ENCODE measurements at places on chromosomes 7 and 10. TPM values are rescaled to one million over a fixed set of nuclear protein-coding genes. Genes with fewer than 3 reads are reported as not detected.

Gene KLLN
- total RNA-seq = 0.86 TPM

Gene RAPGEF5
- 0.86 TPM for total RNA-seq

DNA sequence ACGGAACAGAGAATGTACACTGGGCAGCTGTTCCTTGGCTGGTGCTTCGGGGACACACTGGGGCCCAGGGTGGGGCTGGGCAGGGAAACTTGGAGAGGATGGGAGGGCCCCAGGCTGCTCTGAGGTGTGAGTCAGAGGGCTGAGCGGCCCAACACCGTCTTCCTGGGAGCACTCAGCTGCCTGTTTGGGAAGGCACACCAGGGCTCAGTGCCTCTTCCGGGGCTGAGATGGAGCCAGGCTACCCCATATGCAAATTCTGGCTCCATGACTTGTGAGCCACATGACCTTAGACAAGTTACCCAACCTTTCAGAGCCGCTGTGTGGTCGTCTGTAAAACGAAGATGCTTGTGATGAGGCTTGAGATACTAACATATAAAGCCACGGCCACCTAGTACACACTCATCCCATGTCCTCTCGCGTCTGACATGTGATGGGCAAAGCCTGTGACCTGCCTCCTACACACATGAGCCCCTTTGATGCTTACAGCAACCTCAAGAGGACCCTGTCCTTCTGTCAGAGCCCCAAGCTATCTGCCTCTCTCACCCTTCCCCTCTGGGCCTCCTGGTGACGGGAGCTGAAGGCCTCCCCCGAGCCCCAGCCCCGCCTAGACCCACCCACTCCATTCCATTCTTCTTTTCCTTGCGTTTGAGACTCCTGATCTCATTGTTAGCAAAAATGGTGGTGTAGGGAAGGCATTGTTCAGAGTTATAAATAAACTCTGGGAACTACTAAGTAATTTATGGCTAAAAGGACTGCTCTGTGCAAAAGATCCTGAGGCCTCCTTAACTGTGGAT, 26.1 kb downstream of the KLRG2 start:
- peak; percentile 25 for DNase-seq

- DNase-seq = no peak
These were observed 1038.3 kb downstream of the LRMDA start for GRCh38 chr10:76469675-76470074.

DNA sequence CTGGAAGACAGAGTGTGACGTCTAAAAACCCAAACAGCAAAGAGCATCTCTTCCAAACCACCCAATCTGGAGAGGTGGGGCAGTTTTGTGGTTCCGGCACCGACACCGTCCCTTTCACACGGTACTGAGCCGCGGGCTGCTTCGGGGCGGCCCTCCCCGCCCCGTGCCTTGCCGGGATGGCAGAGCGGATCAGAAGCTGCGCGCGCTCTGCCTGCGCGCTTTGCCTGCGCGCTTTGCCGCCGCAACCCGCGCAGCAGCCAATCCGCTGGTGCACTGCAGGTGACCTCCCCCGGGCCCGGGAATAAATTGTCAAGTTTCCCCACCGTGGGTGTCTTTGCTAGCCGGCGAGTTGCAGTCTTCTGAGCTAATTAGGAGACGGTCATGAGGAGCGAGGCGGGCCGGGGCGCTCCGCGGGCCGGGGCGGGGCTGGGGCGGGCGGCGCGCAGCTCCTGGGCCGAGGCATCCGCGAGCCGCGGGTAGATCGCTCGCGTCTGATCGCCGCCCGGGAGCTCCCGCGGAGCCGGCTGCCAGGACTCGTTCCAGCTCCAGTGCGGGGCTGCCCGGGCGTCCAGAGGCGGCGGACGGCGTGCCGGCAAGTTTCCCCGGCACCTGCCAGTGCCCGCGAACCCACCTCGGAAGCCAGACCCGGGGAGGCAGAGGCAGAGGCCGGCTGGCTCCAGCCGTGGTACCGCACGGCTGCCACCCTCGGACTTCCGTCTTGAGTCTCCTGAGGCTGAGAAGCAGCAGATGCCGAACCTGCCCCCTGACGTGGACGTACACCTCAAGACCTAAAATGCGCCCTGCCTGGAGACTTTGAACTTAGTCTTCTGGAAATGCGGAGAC, 536.0 kb upstream of the GALNT17 start:
- DNase-seq = no peak

- no peak for DNase-seq
These were observed 41.1 kb upstream of the PPP1R3A start for GRCh38 chr7:113959910-113960309.

- no peak for DNase-seq
These were observed 52.8 kb downstream of the CDK6 start for GRCh38 chr7:92783260-92784201.

DNA sequence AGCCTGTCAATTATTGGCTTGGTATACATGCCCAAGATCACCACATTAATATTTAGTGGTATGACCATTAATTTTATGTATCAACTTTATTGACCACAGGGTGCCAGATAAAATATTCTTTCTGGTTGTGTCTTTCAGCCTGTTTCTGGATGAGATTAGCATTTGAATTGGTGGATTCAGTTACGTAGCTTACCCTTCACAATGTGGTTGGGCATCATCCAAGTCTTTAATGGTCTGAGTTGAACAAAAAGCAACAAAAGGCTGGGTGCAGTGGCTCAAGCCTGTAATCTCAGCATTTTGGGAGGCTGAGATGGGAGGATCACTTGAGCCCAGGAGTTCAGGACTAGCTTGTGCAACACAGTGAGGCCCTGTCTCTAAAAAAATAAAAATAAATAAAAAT, 702.2 kb upstream of the LRRTM3 start:
- no peak for DNase-seq

- DNase-seq = no peak
These were observed 276.8 kb upstream of the PFKP start for GRCh38 chr10:2790396-2791188.

- DNase-seq = no peak
These were observed 27.7 kb downstream of the ARHGAP22 start for GRCh38 chr10:48577158-48577557.
